ENCODE measurements at places on chromosomes 4 and X.

DNA sequence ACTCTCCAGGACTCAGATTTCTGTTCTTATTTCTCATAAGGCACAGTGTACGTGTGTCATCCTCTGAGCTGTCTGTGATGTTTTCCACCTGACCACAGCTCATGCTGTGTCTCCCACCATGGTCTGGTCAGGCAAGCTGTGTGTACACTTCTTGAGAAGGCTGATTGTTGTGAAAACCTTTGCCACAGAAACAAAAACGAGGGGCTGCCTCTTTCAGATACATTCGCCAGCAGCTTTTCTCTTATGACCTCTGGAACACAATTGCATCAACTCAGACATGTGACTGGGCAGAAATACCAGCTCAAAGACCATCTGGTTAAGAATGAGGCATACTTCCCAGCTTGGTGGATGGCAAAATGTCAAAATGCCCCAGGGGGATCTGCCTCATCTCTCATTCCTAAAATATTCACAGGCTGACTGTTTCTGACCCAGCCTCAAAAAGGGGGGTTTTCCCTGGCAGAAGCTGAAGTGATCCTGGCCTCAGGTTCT, 46.1 kb downstream of the PGRMC2 start:
- DNase-seq: no peak

DNA sequence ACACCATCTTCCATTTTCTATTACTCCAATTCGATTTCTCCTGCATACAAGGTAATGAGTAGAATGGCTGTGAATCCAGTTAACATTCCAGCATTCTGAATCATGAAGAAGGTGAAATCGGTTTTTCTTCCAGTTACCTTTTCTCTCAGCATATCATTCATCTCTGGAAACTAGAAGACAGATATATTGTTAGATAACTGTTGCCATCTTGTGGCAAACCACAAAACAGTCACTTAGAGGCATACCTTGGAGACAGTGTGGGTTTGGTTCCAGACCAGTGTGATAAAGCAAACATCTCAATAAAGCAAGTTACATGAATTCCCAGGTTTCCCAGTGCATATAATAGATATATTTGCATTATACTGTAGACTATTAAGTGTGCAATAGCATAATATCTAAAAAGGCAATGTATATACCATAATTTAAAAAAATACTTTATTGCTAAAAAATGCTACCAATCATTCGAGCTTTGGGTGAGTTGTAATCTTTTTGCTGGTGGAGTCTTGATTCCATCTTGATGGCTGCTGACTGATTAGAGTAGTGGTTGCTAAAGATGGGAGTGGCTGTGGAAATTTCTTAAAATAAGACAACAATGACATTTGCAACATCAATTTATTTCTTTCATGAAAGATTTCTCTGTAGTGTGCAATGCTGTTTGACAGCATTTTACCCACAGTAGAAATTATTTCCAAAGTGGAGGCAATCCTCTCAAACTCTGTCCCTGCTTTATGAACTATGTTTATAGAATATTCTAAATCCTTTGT, 82.1 kb downstream of the SLC39A8 start:
- peak; percentile 18 for DNase-seq

- no peak for DNase-seq
These were observed 36.0 kb upstream of the SPON2 start for GRCh38 chr4:1208266-1208961.

DNA sequence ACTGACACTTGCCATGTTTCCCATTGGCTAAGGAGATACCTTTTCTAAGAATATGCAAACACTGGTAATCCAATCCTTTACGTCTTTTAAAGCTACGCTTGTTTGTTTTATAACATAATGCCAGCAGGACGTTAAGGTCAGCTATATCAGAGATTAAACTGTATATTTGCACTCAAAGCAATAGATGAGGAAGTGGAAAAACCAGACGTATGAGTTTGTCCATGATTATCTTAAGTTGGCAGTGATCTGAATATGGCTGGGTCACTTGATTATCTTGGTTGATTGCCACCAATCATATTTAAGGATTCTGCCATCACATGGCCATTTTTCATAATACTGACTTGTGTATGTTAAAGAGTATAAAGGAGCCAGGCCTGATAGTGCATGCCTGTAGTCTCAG, 19.4 kb downstream of the TMSB4X start:
- DNase-seq: no peak

DNA sequence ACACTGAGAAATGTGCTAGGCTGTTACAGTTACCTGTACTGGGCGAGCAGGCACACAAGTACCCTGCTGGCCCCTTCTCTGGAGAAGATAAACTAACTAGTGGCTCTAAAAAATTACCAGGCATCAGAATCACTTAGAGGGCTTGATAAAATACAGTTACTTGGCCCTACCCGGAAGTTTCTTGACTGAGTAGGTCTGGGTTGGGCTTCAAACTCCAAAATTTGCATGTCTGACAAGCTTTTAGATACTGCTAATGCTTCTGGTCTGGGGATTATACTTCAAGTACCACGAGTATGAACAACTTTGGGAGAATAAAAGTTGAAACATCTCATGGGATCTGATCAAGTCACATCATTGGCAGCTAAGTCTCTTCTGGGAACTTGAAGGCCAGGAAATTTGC, 30.8 kb downstream of the CEP135 start:
- no peak for DNase-seq

DNA sequence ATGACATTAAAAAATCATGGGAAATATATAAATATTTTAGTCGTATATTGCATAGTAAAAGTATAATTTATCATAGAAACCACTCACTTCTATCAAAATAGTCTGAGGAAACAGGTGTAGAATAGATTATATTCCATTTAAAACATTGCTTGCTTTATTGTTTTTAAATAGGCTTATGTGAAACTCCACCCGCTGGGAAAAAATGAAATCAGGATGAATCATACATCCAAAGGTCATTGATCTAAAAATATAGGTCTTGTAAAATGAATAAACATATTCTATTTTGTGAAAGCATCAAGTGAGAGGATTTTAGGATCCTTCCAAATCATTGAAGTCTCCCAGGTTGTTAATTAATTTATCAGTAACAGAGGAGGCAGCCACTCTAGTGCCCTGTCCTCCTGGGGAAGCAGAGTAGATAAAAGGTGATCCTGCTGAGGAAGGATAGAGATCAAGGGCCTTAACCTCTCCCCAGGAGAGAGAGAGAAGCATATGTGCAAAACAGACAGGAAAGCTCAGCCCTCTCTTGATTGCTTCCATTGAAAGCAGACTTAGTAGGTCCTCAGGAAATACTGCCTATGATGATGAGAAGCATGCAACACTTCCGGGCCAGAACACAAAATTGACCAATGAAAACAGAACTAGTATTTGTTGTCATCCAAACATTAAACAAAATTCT, 96.8 kb upstream of the MAP9 start:
- DNase-seq: no peak

GRCh38 chr4:67632492-67632891, 68.5 kb downstream of the UBA6 start:
- no peak for DNase-seq

DNA sequence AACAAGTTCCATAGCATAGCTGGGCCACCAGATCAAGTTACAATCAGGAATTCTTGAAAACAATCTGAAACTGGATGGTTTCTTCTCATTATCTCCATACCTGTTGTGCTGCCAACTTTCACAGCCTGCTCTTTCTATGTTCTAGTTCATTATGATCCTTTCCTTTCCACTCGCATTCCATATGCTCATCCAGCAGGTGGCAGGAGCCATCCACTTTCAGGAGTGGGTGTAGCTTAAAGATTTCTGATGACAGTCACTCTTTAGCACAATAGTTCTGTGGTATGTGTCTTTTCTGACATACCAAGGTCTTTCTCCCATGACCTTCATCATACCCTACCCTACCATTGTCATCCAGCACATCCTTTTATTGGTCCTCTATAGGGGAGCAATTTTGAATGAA, 46.4 kb downstream of the PAGE2 start:
- no peak for DNase-seq

DNA sequence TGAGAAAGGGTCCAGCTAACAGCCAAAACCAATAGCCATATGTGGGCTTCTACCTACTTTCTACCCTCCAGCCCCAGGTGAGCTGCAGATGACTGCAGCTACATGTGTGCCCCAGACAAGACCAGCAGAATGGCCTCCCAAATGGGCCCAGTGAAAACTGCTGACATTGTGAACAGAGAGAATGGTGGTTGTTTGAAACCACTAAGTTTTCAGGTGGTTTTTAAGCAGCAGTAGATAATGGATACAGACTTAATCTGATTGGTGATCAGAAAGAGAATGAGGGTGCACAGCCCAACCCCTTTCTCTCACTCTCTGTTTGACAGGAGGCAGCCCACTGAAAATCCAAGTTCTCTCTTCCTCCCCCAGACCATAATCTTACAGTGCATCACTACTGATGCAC, 42.5 kb upstream of the BBS12 start:
- DNase-seq: no peak

DNA sequence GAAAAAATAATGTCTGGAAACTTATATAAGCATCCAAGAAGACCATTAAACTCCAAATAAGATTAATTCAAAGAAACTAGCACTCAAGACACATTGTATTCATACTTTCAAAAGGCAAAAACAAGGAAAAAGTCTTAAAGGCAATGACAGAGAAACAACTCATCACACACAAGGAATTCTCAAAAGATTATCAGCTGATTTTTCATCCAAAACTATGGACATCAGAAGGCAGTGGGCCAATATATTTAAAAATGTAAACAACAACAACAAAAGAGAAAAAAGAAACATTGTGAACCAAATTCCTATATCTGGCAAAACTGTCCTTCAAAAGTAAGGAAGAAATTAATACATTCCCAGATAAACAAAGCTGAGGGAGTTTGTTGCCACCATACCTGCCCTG, 711.4 kb upstream of the GALNTL6 start:
- no peak for DNase-seq

- DNase-seq: no peak
These were observed 1223.7 kb upstream of the AGA start for GRCh38 chr4:178665916-178666315.

DNA sequence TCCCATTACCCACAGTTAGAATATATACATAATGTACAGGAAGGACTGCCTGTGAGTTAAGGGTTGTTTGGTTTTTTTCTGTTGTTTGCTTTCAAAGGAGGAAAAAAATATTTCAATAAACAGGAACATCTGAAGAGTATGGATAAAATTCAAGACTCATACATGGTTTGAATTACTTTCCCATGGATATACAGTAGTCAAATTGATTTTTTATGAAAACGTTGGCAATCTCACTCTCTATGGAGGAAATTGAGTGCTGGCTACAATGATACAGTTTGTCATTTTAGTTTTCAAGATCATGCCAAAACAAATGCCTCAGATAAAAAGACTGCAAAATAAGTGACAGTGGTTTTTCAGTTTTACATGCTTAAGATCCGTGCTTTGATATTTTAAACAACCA, 116.6 kb downstream of the SH3RF1 start:
- no peak for DNase-seq

DNA sequence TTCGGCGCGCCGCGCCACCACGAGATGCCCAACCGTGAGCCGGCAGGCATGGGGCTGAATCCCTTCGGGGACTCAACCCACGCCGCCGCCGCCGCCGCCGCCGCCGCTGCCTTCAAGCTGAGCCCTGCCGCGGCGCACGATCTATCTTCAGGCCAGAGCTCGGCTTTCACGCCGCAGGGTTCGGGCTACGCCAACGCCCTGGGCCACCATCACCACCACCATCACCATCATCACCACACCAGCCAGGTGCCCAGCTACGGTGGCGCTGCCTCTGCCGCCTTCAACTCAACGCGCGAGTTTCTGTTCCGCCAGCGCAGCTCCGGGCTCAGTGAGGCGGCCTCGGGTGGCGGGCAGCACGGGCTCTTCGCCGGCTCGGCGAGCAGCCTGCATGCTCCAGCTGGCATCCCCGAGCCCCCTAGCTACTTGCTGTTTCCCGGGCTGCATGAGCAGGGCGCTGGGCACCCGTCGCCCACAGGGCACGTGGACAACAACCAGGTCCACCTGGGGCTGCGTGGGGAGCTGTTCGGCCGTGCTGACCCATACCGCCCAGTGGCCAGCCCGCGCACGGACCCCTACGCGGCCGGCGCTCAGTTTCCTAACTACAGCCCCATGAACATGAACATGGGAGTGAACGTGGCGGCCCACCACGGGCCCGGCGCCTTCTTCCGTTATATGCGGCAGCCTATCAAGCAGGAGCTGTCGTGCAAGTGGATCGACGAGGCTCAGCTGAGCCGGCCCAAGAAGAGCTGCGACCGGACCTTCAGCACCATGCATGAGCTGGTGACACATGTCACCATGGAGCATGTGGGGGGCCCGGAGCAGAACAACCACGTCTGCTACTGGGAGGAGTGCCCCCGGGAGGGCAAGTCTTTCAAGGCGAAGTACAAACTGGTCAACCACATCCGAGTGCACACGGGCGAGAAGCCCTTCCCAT, 1.1 kb downstream of the ZIC3 start:
- no peak for DNase-seq

DNA sequence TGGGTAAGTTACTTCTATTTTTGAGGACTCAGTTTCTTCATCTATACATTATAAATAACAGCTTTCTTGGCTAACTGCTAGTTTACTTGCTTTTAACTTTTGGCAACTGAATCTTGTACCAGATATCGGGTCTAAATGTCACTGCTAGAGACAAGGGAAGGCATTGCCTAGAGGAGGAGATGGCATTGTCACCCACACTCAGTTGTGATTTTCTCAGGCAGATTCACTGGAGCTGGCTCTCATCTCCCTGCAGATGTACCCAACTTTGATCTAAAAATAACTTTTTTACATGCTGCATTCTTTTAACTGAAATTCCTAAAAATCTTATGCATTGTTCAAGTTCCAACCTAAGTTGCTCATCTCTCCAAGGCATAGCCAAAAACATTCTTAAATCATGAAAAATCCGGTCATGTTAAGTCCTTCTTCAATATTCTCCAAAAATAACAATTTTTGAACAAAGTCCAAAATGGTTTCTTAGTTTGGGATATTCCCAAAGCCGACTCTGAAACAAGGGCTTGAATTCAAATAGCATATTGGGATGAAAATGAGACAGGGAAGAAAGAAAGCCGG, 469.0 kb upstream of the BOD1L1 start:
- DNase-seq: no peak

GRCh38 chr4:167779864-167780263, 312.5 kb upstream of the ANXA10 start:
- DNase-seq: no peak

GRCh38 chr4:36273276-36273675, 8.1 kb upstream of the DTHD1 start:
- no peak for DNase-seq

DNA sequence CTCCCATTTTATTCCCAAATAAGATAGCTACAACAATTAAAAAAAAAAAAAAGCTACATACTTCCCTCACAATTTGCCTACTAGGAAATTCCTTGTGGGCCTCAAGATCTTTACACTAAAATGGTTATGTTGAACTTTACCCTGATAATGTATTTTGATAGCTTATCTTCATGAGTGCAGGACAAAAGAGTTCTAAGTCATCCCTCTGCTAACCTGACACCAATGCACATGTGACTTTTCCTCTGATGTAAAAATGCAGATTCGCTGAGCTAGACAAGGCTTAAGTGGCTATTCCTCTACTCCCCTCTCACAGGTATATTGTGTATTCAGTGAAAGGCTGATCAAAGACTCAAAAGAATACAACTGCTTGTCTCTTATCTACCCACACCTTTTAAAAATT, 22.5 kb downstream of the ELF2 start:
- no peak for DNase-seq
